ENCODE measurements at places on chromosomes 7 and 10. TPM values are rescaled to one million over a fixed set of nuclear protein-coding genes. Genes with fewer than 3 reads are reported as not detected.

Gene EPHB6
- total RNA-seq: 0.50 TPM

Gene HPSE2
- not detected for total RNA-seq

Gene WIPF3
- total RNA-seq: 0.39 TPM

Gene BLNK
- 0.07 TPM for total RNA-seq

Gene INMT
- total RNA-seq: not detected

Gene MKI67
- 59.2 TPM for total RNA-seq

Gene C10orf143
- 0.66 TPM for total RNA-seq

Gene ADCYAP1R1
- total RNA-seq: 0.02 TPM

Gene LGI1
- total RNA-seq: not detected

Gene MAT1A
- total RNA-seq: 0.05 TPM

Gene GPR26
- not detected for total RNA-seq

Gene NUP42
- total RNA-seq: 30.0 TPM

Gene UPK3BL1
- 13.7 TPM for total RNA-seq

Gene PDZD7
- 0.88 TPM for total RNA-seq

Gene ZNF655
- 56.7 TPM for total RNA-seq

Gene PKD2L1
- 0.07 TPM for total RNA-seq

Gene MRC1
- not detected for total RNA-seq

Gene GRM3
- not detected for total RNA-seq

Gene FRAT1
- total RNA-seq: 1.2 TPM

Gene GHITM
- total RNA-seq: 199 TPM

Gene CALML3
- not detected for total RNA-seq

Gene CRHR2
- 0.05 TPM for total RNA-seq

Gene SFTPD
- total RNA-seq: 0.20 TPM

Gene GPC2
- 1.0 TPM for total RNA-seq

Gene TBXAS1
- total RNA-seq: 14.5 TPM

Gene XRCC2
- 3.5 TPM for total RNA-seq

Gene KCP
- 0.05 TPM for total RNA-seq

Gene CPA4
- total RNA-seq: 4.4 TPM

Gene OR6B1
- total RNA-seq: not detected

Gene CLCN1
- not detected for total RNA-seq

Gene CHCHD2
- total RNA-seq: 711 TPM

Gene SUN3
- total RNA-seq: not detected

Gene STOX1
- total RNA-seq: 0.45 TPM

Gene C10orf62
- not detected for total RNA-seq

Gene ATP5MK
- 499 TPM for total RNA-seq

Gene RHOBTB1
- 12.6 TPM for total RNA-seq

Gene INSYN2A
- total RNA-seq: 1.6 TPM

Gene TDRD1
- not detected for total RNA-seq

Gene GIMAP5
- total RNA-seq: 0.08 TPM

Gene UNCX
- total RNA-seq: not detected

Gene IGF2BP3
- total RNA-seq: 32.5 TPM

Gene AASS
- total RNA-seq: 0.12 TPM

Gene STK31
- 0.59 TPM for total RNA-seq

Gene CYP2C18
- total RNA-seq: 0.07 TPM

Gene DDC
- total RNA-seq: 1.7 TPM

Gene MSMB
- not detected for total RNA-seq

Gene MCM7
- total RNA-seq: 235 TPM

Gene FBXO24
- total RNA-seq: 0.24 TPM

Gene C7orf57
- 0.31 TPM for total RNA-seq

Gene RTKN2
- 0.95 TPM for total RNA-seq

Gene LRMDA
- 3.1 TPM for total RNA-seq

Gene ANLN
- 57.6 TPM for total RNA-seq

Gene NOS3
- 0.34 TPM for total RNA-seq

Gene NYAP1
- 5.6 TPM for total RNA-seq

Gene DLG5
- total RNA-seq: 31.3 TPM

Gene AKR1B15
- 21.6 TPM for total RNA-seq

Gene RUFY2
- total RNA-seq: 8.5 TPM

Gene TAS2R5
- 0.41 TPM for total RNA-seq

Gene PTPRN2
- 0.76 TPM for total RNA-seq
